NCI-H82 (cell line): ENCODE measurements at places on chromosomes 3 and 15.

- DNase-seq, result no peak
These were observed 311.0 kb downstream of the WDR72 start for GRCh38 chr15:53448232-53449015.

DNA sequence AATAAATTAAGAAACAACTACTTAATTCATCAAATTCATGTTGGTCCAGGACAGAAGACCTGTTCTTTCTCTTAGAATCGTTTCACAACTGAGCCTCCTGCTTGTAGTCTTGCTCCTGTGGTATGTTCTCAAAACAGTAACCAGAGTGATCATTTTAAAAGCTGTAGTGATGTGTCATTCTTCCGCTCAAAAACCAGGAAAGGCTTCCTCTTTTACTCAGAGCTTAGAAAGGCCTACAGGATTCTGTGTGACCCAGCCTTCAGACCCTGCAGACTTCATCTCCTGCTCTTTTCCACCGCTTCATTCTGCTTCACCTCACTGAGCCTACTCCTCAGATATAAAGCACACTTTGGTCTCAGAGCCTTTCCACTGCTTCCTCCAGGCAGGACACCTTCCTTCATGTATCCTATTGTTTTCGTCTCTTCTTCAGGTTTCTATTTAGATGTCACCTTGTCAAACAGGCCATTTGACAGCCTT, 22.7 kb downstream of the ST6GAL1 start:
- DNase-seq, result no peak

GRCh38 chr15:58469432-58470353, 37.9 kb downstream of the LIPC start:
- no peak for DNase-seq

GRCh38 chr3:101936419-101937356, 87.4 kb downstream of the NFKBIZ start:
- DNase-seq, result no peak

DNA sequence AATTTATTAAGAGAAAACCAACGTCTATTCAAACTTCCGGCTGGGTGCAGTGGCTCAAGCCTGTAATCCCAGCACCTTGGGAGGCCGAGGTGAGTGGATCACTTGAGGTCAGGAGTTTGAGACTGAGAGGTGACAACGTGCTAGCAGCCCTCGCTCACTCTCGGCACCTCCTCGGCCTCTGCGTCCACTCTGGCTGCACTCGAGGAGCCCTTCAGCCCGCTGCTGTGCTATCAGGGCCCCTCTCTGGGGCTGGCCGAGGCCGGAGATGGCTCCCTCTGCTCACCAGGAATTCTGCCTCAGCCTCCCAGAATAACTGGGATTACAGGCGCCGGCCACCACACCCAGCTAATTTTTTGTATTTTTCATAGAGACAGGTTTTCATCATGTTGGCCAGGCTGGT, 58.7 kb downstream of the USF3 start:
- DNase-seq, result no peak

- DNase-seq, result no peak
These were observed 21.2 kb downstream of the WHAMM start for GRCh38 chr15:82830427-82831173.

DNA sequence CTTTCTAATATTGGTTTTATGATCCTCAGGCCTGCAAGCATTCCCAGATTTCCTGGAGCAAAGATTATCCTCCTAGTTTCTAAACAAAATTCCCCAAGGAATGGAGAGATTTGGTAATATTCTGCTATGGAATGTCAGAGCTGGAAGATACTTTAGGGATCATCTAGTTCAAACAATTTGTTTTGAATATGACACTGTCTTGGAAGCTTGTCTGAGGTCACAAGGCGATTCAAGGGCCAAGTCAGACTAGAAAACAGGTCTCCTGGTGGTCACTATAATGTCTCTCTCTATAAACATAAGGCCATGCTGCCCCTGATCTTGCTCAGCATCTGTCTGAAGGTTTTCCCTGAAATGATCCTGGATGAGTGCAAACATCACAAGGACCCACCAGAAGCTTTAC, 143.4 kb upstream of the BCL6 start:
- DNase-seq, result no peak

DNA sequence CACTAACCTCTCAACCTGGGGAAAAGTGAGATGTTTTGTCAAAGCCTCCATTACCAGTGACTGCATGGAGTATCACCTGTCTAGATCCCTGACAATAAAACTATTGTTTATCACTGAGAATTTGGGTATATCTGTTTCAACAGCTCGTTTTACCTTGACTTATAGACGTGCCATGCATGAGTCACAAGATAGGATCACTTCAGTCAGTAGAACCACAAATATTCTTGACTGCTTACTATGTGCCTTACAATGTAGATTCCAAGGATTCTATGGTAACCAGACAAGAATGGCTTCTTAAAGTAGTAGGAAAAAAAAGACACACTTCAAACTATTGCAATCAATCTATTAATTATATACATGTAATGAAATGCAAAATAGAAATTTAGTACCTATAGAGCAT, 55.7 kb upstream of the GRM7 start:
- no peak for DNase-seq

- DNase-seq, result no peak
These were observed 11.3 kb downstream of the USF3 start for GRCh38 chr3:113685124-113685523.

- DNase-seq, result no peak
These were observed 390.8 kb upstream of the ZNF385D start for GRCh38 chr3:22141769-22142168.

DNA sequence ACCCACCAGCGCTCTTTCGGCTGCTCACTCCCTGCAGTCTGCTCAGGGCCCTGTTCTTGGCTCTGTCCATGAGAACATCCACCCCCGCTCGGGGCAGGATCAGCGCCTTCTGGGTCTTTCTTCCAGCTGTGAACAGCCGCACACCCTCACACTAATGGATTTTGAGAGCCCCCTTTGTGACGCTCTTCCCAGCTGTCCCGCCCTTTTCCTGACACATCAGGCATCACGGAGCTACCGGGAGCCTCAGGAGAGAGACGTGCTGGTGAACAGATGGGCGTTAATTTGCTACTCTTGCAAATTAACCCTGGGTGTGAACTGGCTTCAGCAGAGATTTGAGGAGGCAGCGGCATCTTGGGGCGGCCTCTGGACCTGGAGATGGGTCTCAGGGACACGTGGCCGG, 113.0 kb downstream of the TMEM266 start:
- DNase-seq, result peak; percentile 85
